ENCODE measurements at places on chromosomes 7 and 10.

- no peak for DNase-seq
Observed at GRCh38 chr10:97590748-97591495, 1.4 kb downstream of the C10orf62 start.

GRCh38 chr10:122494833-122495232 is 33.5 kb downstream of the HTRA1 start:
- DNase-seq, result no peak

GRCh38 chr7:15489383-15489782 is 72.4 kb downstream of the AGMO start:
- no peak for DNase-seq

- DNase-seq, result no peak
Observed at GRCh38 chr7:69761290-69761922, 163.1 kb downstream of the AUTS2 start.

DNA sequence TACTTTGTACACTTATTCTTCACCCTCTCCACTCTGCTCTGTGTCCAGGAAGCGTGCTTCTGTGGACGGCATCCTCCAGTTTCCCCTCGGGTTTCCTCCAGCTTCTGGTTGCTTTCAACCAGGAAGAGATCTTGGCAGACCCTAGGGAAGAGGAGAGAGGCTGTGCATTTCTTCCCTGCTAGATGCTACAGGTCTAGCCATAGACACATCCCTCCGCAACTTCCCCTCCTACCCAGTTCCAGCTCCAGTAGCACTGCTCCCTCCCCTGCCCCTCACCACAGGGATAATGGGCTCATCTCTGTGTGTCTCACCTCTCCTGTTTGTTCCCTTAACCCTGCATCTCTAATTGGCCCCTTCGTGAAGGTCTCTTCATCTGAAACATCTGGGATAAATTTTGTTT is 16.3 kb downstream of the TLL2 start:
- no peak for DNase-seq

GRCh38 chr10:3264161-3264761 is 91.7 kb upstream of the PITRM1 start:
- DNase-seq, result no peak

DNA sequence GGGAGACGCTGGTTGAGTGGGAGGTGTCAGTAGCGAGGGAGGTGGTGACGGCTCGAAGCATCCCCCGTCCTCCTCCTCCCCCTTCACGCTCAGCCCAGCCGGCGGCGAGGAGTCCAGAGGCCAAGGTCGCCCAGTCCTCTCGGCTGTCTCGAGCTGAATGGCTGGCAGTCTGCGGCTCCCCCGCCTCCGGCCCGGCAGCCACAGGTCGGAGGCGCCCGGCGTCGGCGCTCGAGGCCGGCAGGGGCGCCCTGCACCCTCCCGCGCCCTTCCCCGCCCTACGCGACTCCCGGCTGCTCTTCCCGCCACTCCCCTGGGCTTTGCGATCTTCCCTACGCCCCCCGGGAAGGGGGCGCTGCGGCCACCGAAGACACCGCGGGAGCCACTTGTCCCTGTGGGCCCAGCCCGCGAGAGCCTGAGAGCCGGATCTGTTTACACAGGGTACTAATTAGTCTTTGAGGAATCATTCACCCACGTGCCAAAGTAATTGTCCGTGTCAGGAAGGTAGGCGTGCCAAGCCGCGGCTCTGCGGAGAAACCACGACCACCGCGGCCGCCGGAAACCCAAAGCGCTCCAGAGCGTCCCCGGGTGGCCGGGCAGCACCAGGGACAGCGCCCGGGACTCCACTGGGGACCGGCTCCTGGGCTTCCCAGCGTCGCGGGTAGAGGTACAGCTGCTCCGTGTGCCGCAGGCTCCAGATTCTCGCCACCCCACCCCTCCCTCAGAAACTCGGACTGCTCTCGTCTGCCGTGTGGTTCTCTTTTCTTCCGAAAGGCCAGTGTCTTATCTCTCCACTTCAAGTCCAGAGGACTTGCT is at the start of gene NXPH1:
Gene NXPH1, plus strand, starts transcription at position 133 of the 813 bp plus-strand sequence.
- no peak for DNase-seq

- no peak for DNase-seq
Observed at GRCh38 chr10:93099670-93100069, 26.0 kb downstream of the CYP26A1 start.

DNA sequence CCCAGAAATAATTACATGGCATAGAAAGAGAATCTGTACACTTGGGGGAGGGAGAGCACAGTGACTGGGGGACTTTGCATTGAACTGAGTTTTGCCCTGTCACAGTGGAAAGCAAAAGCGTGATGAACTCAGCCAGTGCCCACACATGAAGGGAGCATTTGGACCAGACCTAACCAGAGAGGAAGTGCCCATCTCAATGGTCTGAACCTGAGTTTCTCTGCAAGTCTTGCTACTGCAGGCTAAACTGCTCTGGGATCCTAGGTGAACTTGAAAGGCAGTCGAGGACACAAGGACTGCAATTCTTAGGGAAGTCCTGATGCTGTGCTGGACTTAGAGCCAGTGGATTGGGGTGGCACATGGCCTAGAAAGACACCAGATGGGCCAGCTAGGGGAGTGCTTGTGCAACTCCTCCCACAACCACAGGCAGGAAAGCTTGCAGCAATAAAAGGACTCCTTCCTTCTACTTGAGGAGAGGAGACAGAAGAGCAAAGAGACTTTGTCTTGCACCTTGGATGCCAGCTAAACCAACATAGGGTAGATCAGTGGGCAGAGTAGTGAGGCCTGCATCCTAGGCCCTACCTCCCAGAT is 259.0 kb downstream of the GRM8 start:
- DNase-seq, result no peak

- DNase-seq, result peak; percentile 2
Observed at GRCh38 chr7:46776790-46777189, 805.1 kb downstream of the TNS3 start.

DNA sequence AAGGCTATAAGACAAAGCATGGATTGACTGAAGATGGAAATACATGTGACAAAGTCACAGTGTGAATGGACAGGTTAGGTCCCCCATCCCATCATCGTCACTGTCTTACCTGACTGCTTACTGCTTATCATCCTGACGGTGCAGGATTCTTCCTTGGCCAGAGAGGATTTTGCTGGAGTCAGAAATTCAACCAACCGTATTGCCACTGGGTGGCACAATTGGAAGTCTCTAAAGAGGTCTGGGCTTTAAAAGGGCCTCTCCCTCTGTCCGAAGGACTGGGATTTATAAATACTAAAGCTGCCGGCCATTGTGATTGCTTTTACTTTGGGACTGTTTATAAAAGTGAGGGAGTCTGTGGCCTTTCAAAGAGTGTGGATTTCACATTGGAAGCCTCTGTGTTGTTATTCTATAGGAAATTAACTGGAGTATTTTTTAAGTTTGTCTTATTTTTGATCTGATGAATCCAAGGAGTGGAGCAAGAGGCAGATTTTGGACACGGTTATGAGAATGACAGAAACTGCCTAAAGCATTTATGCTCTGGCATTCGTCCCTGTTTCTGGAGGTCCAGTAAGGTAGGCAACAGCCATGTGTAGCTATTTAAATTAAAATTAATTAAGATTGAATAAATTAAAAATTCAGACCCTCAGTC is 113.3 kb upstream of the CREB5 start:
- peak; percentile 39 for DNase-seq

DNA sequence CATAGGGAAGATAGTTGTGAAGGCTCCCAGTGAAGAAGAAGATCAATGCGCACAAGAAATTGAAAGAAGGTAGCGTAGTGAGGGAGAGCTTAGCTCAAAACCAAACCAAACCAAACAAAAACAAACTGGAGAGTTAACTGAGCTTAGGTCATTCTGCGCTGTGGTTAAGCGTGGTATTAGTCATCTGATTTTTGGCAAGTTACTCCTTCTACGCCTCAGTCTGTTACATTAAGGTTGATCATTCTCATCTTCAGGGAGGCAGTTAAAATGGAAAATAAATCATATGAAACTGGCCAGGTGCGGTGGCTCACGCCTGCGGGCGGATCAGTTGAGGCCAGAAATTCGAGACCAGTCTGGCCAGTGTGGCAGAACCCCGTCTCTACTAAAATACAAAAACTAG is 259.7 kb downstream of the EXOC4 start:
- no peak for DNase-seq

GRCh38 chr10:117094856-117095255 is 43.2 kb downstream of the VAX1 start:
- DNase-seq, result no peak

GRCh38 chr7:33325754-33326484 is 196.6 kb downstream of the BBS9 start:
- DNase-seq, result no peak

- DNase-seq, result peak; percentile 93
Observed at GRCh38 chr7:13989126-13989948, at the start of gene ETV1. Gene ETV1, minus strand, starts transcription at chr7:13989666. Its CDS starts 614 bp downstream, at chr7:13989052.

GRCh38 chr10:133045556-133046389 is 42.0 kb upstream of the ADGRA1 start:
- no peak for DNase-seq

DNA sequence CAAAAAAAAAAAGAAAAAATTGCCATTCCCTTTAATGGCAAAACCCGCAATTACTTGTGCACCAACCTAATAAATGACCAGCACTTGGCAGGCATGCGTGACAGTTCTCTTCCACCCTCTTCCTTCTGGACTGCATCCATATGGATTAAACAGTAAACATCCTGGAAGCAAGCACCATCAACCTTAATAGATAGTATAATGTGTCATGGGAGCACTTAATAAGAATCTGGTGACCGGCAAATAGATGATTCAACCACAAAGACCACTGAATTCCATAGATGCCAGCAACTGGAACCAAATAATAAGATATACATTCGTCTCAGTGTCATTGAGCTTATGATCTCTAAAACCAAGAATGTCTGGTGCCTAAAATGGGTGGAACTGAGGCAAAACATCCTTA is 610.2 kb downstream of the CALN1 start:
- DNase-seq, result no peak

GRCh38 chr7:3862774-3863173 is 561.7 kb downstream of the SDK1 start:
- DNase-seq, result no peak

- no peak for DNase-seq
Observed at GRCh38 chr7:155722118-155722517, 77.7 kb downstream of the RBM33 start.

GRCh38 chr7:8254667-8255066 is 7.3 kb downstream of the ICA1 start:
- DNase-seq, result no peak

- no peak for DNase-seq
Observed at GRCh38 chr10:89165923-89166322, 41.2 kb downstream of the CH25H start.

DNA sequence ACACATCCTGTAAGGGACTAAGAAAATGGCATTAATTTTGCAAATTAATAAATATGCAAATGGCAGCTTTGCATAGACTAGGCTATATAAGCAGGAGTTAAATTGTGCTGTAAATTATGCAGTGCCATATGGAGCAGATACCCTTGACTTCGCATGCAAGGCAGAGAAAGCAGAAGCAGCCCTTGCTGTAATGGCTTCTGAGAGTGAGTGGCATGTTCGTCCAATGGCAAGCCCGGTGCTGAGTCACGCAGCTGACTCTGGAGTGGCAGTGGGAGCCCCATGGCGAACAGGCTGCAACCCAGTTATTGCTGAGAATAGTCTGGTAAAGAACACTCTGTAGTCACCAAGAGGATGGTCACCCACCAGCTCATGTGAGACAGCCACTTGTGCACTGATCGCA is 1186.5 kb downstream of the TYW1 start:
- DNase-seq, result no peak

DNA sequence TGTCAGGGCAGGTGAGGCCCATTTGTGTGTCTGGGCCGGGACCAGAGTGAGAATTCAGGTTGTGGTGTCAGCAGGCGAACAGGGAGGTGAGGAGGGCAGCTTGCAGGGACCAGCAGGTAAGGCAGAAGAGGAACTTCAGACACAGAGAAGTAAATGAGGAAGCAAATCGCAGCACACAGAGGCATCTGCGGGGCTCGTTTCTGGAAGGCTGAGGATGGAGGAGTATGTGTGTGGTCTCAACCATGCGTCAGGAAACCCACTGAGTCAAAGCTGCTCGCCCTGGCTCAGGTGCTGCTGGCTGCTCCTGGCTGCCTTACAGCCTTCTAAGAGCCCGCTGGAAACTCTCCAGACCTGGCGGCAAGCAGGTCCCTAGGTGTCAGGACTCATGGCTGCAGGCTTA is 26.9 kb upstream of the PITRM1 start:
- DNase-seq, result no peak

- DNase-seq, result no peak
Observed at GRCh38 chr10:3045471-3046209, 21.7 kb upstream of the PFKP start.

DNA sequence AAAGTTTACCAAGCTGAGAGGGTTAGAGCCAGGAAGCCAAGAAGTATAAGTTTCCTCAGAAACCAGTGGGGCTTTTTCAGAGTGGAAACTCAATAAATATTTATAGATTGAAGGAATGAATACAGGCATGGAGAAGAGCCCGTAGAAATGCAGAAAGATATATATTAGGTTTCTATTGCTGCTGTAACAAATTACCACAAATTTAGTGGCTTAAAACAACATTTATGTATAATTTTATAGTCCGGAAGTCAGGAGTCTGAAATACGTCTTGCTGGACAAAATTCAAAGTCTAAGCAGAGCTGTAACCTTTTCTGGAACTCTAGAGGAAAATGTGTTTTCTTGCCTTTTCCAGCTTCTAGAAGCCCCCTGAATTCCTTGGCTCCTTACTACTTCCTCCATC is 107.3 kb upstream of the SEMA3D start:
- no peak for DNase-seq

DNA sequence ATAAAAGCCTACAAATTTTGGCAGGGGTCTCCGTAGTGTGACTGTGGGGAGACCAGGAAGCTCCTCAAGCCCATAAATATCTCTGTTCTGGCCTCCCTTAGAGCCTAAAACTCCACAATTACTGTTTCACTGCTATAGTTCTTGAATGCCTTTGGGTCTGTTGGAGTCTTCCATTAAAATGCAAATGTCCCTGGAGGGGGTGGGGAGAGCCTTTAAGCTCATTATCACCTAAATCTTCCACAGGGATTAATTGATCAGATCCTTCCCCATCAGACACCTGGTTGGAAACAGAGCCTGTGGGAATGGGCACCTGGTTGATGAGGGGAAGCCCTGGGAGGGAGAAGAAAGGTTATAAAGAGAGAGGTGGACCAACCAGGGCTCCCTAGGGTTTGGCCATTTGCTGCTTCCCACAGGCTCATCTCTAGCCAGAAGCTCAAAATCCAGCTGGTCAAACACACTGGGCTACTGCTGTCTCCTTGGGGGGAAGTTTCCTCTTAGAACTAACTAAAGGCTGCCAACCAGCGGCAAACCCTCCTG is 718.2 kb downstream of the LRMDA start:
- no peak for DNase-seq

GRCh38 chr7:134676743-134677142 is 30.1 kb downstream of the BPGM start:
- DNase-seq, result no peak

- no peak for DNase-seq
Observed at GRCh38 chr10:75663947-75664664, 232.7 kb downstream of the LRMDA start.

GRCh38 chr7:67547183-67547907 is 550.7 kb downstream of the TYW1 start:
- DNase-seq, result no peak

DNA sequence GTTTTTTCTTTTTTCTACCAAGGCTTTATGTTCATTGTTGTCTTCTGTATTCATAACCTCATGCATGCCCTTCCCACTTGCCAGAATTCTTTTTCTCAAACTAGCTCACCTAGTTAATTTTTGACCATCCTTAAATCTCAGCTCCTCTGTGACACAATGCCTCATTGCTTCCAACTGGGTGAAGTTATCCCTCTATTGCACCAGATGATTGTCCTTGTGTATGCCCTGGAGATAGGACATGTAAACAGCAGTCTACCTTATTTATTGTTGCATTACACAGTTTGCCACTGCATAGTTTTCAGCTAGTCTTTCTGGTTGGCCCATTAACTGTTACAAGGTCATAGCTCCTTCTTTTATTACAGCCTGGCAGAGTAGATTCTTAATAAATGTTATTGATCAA is 763.1 kb upstream of the COBL start:
- DNase-seq, result no peak
